Stimulated activated CD4-positive, alpha-beta T cell treated with anti-CD3 and anti-CD28 coated beads, Interleukin-2, amount 100 ng/mL, for 48 hours (primary cell): ENCODE measurements at places on chromosomes 6 and 20.

DNA sequence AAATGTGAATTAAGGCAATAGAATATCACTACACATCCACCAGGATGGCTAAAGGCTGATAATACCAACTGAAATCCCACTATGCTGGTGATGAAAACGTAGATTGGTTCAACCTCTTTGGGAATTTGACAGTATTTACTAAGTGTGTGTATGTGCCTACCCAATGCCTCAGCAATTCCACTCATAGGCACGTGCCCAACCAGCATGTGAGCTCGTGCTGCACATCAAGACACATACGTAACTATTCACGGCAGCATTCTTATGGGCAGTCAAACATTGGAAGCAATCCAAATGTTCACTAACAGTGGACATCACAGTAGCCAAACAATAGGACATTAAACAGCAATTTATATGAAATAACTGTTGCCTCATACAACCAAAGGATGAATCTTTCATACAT lies 15.7 kb upstream of the AFDN start:
- no peak for DNase-seq

DNA sequence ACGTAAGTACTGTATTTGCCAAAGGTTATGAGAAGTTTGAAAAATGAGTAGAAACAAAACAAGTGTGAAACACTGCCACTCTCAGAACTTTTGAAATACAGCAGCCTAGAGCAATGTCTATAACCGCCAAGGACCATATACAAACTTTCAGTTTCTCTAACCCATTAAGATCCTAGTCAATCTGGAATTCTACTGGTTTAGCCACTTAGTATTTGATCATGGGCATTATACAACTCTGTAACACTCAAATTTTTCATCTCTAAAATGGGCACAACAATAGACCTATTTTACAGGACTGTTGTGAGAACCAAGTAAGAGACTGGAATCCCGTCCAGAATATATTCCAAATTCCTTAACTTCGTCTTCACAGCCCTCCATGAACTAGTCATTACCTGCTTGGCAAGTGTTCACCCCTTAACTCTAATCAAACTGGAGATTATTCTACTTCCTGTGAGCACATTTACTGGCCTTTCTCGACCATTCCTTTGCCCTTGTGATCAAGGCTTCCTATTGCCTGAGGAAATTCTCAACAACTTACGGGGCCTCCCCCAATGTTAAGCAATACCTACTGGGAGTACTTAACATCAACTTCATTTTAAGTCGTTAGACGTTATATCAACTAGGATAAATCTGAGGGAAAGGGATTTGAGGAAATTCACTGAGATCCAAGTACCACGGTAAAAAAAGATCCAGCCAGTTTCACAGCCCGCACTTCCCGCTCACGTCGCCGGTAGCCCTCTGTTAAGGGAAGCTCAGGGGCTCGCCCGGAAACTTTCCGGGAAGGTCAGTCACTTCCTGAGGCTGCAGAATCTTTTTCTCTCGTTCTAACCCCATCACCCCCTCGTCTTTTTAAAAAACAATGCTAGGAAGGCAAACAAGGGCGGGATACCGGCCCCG lies 1.1 kb downstream of the EIF2S2 start:
- DNase-seq: no peak

- peak; percentile 11 for DNase-seq
These were observed 1.3 kb downstream of the CARMIL1 start for GRCh38 chr6:25280344-25281074.

DNA sequence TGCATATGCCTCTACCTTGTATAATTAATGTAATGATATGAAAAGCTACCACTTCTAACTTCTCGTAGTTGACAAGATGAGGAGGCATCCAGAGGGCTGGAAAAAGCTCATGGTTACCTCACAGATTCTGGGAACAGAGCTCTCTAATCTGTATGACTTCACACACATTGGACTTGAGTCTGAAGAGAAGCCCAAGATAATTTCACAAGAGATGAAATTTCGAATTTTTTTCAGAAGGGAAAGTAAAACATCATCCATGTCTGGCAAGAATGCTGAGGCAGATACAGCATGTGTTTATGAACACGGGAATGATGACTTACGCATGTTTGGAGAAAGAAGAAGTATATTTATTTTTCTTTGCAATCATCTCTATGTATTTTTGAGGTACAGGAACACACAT lies 141.8 kb upstream of the TENT5A start:
- DNase-seq: no peak

DNA sequence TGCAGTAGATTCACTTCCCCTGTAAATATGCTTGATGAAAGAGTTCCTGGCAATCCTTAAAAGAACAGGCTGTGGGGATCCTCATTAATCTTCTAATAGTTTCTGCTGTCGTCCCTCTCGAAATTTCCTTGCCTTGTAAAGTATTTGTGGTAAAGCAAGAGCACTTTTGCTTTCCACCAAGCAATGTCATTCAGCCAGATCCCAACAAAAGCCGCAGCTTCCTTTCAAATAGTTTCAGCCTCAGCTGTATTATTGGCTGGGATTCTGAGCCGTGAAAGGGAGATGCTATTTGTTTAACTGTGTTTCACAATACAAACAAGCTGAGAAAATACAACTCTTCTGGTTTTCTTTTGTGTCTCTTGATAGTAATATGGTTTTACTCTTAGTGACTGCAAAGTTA lies 48.9 kb upstream of the EPHA7 start:
- no peak for DNase-seq

- DNase-seq: no peak
These were observed 62.7 kb downstream of the FOXC1 start for GRCh38 chr6:1672379-1672778.

DNA sequence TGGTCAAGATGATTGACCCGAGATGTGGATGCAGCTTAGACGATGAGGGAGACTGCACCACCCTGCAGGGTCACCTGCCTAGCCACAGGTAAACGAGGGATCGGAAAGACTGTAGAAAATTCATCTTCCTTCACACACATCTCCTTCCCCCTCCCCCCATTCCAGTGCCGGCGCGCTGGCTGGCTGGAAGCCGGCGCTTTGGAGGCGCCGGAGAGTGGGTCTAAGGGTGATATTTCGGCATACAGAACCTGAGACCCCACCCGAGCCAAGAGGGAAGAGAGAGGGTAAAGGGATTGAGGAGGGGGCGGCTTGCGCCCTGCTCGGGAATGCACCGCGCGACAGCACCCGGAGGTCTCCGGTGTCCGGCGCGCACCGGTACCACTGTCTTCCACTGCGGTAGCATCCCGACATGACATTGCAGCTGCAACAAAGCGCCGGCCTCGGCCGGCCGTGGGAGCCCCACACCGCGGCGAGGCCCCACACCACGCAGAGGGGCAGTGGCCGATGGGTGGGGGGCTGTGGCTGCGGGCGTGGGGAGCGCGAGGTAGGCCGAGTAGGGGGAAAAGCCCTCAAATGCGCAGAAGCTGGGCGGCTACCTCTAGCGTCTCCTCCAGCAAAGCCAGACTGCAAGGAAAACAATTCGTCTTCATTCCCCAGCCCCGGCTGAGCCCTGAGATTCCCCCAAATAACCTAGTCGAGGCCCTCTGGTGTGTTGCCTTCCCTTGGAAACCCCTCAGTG lies 984 bp downstream of the TNFRSF21 start:
- no peak for DNase-seq

- no peak for DNase-seq
These were observed 3.4 kb upstream of the RNF217 start for GRCh38 chr6:124958759-124959354.
